Activated CD8-positive, alpha-beta memory T cell treated with anti-CD3 and anti-CD28 coated beads, Interleukin-2, amount 50 U/mL, for 48 hours (primary cell): ENCODE measurements at places on chromosomes 12 and 14.

DNA sequence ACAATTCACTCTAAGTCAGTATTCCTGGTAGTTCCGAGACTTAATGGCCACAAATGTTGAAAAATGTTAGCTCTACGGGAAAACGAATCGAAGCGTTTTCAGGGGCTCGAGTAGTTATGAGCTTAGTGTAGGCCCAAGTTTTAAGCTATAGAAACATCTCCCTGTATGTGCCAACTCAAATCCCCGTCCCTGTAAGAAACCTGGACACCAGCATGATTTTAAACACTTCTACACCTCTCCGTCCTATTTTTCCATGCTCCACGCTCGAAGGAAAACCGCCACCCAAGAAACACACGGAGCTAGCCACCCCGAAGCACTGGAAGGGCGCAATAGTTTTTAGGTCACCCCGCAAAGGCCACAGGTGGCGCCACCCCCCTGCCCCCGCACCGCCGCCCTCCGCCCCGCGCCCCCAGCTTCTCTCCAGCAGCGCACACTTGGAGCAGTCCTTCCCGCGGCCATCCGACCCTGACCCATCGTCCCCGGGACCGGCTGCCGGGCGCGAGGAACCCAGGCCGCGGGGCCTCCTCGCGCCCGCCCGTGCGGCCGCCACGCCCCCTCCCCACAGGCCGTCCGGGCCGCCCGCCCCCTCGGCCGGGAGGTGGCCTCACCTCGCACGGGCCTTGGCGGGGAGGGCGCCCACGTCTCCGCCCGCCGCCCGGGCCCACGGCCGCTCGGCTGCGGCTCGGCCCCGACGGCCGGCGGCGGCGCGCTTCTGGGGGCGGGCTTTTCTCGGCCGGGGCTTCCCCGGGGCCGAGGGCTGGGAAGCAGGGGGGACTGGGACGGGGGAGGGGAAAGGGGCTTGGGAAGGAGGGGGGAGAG, 522 bp downstream of the R3HDM2 start:
- no peak for DNase-seq

DNA sequence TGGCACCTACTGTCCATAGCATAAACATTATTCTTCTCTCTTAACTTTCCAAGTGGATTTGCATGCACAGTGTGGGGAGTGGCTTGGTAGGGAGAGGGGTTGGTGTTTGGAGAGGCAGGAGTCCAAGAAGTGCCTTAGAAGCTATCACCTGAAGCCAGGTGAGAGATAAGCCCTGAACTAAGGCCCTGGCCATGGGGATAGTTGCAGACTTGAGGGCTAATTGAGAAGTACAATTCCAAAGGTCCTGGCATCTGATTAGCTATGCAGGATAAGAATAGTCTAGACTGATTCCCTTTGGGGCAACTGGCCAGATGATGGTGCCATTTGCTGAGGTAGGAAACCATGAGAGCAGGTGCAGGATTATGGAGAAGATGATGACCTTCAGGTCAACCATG, 2.0 kb upstream of the PCK2 start:
- DNase-seq: no peak

GRCh38 chr12:6250343-6250742, 50.1 kb downstream of the CD9 start:
- DNase-seq: no peak

GRCh38 chr14:63678536-63678935, 36.9 kb upstream of the WDR89 start:
- DNase-seq: no peak

DNA sequence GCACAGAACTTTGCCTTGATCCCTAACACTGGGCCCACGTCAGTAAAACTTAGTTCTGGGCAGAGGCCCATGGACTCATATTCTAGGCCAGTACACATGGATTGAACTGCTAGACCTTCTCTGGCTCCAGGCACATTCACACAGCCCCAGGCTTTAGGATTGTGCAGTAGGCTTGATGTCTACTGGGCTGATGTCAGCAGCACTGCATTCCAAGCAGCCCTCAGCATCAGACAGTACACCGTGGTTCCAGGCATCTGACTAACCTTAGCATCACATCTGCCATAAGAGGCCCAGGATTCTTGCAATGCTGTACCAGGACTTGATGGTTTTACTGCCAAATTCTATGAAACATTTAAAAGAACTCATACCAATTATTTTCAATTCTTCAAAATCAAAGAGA, 301.9 kb downstream of the CCER1 start:
- DNase-seq: no peak

DNA sequence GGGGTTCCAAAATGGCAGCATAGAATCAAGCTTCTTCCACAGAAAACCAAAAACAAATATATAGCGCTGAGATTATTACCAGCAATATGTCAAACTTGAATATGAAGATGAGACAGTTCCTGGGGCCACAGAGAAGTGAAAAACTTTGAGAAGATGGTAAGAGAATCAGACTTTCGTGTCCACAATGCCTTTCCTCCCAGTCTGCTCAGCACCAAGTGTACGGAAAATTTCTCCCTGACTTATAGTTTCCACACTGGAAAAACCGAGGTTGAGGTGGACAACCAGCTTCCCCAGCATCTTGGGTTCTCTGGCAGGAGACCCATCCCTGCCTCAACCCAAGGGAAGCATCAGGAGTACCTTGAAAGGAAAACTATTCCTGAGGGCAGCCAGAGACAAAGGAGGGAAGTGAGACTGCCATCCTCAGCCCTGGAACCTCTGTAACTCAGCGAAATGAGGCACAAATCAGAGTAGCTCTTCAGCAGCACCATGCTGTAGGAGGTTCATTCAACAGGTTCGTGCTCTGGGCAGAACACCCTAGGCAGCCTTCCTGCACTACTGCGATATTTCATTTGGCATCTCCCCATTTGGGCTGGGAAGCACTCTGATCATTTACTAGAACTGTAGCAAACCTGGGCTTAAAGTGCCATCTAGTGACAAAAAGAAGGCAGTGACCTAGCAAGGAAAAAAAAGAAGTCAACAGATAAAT, 52.4 kb upstream of the CAPRIN2 start:
- DNase-seq: no peak

DNA sequence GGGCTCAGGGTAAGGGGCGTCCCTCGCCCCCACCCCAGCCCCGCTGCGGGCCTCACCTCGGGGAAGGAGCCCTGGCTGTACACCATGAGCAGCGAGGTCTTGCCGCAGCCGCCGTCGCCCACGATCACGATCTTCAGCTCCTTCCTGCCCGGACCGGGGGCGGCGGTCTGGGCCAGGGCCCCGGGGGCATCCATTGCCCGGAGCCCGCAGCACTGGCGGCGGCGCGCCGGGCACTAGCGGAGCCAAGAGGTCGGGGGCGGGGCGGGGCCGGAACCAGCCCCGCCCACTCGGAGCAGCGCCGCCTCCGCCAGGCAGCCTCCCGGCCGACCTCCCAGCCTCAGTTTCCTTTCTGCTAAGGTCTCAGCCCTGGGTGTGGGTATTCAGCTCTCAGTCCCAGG, at the start of gene RHOF:
TSS of gene RHOF (minus strand) at position 249 of the 398 bp plus-strand sequence. CDS start at position 194, 55 bp downstream.
- DNase-seq: no peak

GRCh38 chr14:48703728-48704467, 882.3 kb downstream of the RPS29 start:
- no peak for DNase-seq

DNA sequence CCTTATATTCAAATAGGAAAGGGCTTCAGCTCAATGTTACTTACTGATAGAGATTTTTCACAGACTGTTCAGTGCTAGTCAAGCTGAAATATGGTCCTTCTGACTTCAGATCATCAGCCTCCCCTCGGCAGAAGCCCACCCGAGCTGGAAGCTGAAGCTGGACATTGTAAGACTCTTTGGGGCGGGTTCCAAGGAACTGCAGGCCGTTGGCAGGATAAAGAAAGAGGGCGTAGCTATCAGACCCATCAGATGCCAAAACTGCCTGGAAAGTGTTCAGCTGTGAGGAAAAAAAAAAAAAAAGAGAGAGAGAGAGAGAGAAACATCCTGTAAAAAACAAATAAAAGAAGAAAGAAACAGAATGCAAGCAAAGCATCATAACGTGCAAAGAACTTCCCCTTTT, 8.8 kb downstream of the NID2 start:
- no peak for DNase-seq

GRCh38 chr14:89844508-89844907, 110.0 kb downstream of the EFCAB11 start:
- DNase-seq: no peak
